ENCODE measurements at places on chromosomes 4 and X.

DNA sequence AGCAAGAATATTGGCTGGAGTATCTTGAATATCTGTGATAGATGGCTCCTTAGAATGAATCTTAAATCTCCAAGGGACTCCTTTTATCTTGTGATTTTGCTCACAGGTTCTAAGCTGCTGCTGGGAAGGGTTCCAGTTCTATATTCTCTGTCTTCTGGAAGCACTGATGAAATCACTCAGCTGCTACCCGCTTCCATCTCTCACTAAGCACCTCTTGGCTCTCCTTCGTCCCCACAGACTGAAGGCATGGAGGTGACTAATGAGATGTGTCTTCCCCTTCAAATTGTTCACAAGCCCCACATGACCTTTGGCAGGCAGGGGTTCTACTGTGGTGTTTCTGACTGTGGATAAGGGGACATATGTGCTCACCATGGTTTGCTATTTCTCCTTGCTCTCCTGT lies 75.9 kb downstream of the C4orf51 start:
- no peak for DNase-seq

GRCh38 chr4:183337833-183338232 lies 15.6 kb upstream of the CLDN24 start:
- DNase-seq, result no peak

- no peak for DNase-seq
Observed at GRCh38 chr4:101211146-101211553, 136.2 kb downstream of the PPP3CA start.

DNA sequence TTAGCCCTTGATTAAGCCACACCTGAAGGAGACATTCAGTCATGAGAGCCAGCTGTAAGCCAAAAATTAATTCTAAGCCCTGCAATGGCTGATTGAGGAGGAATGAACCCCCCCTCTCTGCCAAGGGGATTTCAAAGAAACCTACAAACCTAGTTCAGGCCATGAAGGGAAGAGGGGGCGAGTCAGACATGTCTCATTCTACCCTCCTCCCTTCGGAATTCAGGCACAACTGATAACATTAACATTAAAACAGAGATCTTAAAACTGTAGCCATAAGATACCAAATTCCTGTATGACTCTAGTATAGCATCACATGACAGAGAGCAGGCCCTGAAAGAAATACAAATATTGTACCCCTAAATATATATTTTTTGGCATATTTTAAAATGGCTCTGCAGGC lies 40.4 kb upstream of the AFAP1 start:
- no peak for DNase-seq

GRCh38 chr4:118077767-118078105 lies 43.5 kb downstream of the NDST3 start:
- no peak for DNase-seq

GRCh38 chr4:116015062-116015461 lies 901.6 kb upstream of the NDST4 start:
- DNase-seq, result no peak

DNA sequence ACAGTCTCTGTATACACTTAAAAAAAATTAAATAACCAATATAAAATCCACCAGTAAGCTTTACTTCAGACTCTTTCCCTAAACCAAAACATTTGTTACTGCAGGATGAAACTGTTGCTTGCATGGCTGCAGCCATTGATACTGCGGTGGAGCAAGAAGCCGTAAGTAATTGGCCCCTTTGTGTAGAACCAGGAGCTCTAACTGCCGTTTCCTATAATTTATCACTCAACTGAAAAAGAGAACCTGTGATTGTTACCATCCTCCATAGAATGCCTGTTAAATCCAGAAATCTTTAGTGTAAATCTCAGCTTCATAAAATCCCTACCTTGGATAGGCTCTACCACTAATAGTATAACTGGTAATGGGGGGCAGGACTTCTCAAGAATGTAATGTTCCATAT lies 62.6 kb downstream of the KIF4A start:
- no peak for DNase-seq

DNA sequence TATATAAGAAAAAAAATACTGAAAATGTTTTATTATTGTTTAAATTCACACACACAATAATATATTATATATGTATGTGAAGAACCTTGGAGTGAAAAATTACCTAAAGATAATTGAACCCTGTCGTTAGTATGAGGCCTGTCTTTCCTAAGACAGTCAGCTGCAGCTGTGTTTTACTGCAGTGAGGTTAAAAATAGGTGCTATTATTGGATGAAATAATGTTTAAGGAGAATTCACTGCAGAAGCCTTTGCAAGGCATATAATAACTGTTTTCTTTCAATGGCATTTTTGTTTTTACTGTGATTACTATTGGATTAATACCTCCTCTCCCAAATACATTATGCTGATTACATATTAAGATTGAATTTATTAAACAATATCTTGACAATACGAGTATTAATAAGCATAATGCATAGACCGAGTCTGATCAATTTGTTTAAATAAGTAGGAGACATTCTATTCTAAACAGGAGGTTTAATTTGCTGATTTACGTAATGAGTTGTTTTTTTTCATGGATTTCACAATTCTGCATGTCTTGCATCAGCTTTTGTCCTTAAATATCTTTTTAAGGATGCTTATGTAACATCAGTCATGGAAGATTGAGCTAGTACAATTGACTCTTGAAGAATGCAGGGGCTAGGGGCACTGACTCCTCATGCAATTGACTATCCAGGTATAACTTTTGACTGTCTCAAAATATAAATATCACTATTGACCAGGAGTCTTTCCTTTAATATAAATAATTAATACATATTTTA lies 1181.1 kb upstream of the PCDH7 start:
- no peak for DNase-seq

GRCh38 chrX:37380924-37381323 lies 31.8 kb downstream of the PRRG1 start:
- peak; percentile 92 for DNase-seq

- DNase-seq, result no peak
Observed at GRCh38 chrX:40202456-40202855, 104.7 kb upstream of the BCOR start.

- peak; percentile 65 for DNase-seq
Observed at GRCh38 chr4:125368671-125369081, 53.9 kb downstream of the FAT4 start.

DNA sequence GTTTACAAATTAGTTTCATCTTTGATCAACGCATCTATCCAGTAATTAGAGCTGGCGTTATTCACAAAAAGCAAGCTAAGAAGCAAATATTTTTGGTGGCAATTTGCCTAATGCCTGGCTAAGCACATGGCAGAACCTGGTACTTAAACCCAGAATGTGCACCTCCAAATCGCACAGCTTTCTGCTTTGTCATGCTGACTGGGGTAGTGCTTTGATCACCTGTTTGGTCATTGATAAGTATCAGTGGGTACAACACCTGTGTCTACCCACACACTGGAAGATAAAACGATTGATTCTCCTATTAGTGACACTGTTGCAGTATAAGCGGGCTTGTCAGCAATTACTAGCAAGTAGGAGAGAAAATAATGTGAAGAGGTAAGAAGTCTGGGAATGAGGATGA lies 1.9 kb downstream of the NUDT6 start:
- DNase-seq, result no peak

DNA sequence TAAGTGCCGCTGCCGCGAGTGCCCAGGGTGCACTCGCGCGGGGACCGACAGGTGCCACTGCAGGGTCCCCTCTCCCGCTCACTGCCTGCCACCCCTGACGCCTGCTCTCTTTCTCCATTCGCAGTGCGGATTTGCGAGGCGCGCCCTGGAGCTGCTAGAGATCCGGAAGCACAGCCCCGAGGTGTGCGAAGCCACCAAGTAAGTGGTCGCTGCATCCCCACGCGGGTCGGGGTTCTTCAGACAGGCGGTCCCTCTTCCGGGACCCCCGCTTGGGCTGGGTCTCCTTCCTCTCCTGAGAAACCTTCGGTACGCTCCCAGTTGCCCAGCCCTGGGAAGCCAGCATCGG lies 547 bp downstream of the GUCY1A1 start:
- DNase-seq, result peak; percentile 5

- peak; percentile 32 for DNase-seq
Observed at GRCh38 chrX:134683351-134684005, 25.2 kb upstream of the PLAC1 start.

GRCh38 chrX:10756441-10756840 lies 136.1 kb upstream of the MID1 start:
- DNase-seq, result no peak

- DNase-seq, result no peak
Observed at GRCh38 chr4:154119317-154119716, 330.4 kb upstream of the SFRP2 start.

DNA sequence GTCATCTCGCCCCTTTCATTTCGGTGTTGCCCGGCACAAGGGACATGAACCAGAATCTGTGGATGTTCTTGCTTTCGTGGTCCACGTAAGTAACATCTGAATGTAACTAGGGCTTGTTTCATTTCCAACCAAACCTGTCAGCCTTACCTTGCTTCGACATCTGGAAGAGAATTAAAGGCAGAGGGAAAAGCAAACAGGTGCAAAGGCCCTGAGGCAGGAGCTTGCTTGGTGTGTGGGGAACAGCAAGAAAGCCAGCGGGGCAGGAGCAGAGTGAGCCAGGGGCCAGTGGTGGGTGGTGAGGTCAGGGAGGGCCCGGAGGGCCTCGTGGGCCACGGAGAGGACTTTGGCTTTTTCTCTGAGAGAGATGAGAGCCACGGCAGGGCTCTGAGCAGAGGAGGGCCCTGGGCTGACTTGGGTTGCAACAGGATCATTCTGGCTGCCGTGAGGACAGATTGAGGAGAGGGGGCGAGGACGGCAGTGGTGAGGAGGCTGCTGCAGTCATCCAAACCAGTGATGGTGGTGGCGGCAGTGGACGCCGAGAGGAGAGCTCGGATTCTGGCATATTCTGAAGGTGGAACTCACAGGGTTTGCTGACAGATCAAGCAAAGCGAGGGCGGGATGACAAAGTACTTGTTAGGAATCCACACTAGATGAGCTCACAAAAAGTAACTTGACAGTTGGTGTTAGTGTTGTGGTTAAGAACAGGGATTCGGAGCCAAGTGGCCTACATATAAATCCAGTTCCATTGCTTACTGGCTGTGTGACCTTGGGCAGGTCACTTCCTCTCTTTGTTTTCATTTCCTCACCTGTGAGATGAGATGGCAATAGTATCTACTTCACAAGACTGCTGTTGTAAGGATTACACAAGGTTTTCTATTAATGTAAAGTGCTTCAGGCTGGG lies 6.8 kb upstream of the WDR13 start:
- DNase-seq, result peak; percentile 66

DNA sequence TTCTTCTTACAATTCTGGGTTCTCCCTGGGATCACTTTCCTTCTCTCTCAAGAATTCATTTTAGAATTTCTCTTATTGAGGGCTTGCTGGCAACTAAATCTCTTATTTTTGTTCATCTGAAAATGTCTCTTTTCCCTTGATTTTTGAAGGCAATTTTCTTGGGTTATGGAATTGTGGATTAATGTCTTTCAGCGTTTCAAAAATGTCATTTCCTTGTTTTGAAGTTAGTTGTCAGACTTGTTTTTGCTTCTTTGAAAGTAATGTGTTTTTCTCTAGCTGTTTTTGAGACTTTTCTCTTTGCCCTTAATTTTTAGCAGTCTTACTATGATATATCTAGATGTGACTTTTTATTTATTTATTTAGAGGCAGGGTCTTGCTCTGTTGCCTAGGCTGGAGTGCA lies 205.7 kb downstream of the CHIC2 start:
- no peak for DNase-seq

DNA sequence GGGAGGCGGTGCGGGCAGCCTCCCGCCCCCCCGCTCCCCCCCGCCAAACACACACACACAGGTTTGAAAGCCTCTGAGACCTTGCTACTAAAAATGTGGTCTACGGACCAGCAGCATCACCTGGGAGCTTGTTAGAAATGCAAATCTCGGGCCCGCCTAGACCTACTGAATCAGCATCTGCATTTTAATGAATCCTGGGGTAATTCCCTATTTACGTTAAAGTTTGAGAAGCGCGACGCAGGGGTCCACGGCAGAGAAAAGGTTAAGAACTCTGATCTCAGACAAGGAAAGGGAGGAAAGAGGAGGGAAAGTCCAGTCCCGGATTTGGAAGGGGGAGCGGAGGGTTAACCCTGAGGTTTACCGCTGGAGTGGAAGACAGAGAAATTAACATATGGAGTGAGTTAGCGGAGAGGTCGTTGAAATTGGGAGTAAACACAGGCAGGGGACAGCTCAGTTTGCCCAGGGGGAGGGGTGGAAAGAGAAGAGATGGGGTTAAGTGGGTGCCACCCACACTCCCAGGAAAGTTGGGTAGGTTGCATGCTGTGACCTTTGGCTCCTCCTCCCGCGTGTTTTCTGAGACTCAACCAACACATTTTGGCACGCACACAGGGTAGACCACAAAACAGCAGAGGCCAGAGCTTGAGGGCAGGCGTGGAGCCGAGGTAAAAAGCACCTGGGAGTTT lies 483.6 kb downstream of the BCOR start:
- DNase-seq, result no peak

DNA sequence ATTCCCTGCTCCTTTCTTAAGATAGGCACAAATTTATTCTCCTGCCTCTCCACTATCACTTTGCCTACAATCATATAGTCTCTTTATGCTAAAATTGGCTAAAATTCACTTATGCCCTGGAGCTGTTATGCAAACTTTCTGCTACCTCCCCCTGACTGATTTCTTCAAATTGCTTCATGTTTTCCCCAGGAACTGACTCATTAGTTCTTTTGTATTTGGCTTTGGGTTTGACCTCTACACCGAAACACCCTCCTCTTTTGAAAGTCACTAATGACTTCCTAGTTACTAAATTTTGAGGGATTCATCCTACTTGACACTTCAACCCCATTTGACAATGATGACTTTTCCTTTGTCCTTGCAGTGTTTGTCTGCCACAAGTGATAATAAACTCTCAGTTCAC lies 222.6 kb downstream of the NDST4 start:
- DNase-seq, result no peak

GRCh38 chr4:150960818-150961217 lies 54.3 kb downstream of the LRBA start:
- peak; percentile 48 for DNase-seq

GRCh38 chrX:39985071-39985470 lies 112.7 kb downstream of the BCOR start:
- no peak for DNase-seq

DNA sequence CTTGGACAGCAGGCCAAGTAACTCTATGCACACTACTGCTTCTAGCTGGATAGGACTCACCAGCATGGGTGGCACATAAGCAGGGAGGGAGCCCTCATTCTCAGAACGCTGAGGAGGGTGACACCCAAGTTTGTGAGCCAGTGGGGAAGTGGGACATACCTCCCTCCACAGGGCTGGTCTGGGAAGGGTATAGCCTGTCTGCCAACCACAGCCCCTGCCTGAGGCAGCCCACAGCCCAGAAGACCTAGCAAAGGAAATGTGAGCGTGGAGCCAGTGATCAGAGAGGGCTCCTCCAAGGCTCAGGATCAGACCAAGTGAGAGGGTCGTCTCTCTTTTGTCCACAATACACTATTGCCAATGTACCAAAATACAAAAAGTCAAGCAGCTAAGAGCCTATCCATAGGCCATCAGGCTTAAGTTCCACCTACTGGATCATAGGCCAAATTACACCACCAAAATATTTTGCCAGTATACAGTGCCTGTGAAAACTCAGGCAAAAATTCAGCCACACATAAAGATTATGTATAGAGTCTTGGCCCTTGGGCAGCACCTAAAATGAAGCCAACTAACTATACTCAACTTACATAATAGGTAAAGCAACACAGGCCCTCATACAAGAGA lies 1203.1 kb downstream of the PCDH18 start:
- DNase-seq, result no peak
